Fibroblast of skin of back (primary cell): ENCODE measurements at places on chromosomes 3 and 15.

DNA sequence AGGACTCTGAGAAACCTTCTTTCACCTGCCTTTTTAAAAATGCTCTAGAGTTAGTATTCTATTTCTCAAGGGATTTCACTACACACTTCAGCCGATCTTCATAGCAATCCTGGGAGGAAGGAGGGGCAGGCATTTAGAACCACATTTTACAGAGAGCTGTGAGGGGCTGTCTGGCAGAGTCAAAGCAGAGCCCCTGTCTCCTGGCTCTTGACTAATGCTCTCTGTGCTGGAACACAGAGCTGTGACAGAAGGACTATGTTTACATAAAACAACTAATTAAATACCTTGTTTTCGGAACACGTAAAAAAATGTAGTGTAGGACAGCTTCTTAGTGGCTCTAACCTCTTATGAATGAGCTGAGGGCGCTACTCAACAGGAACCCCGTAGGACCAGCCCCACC lies 7.6 kb upstream of the SPTBN5 start:
- no peak for DNase-seq

GRCh38 chr3:171812811-171813210 lies 2.5 kb upstream of the PLD1 start:
- DNase-seq, result no peak

- DNase-seq, result no peak
These were observed 53.9 kb upstream of the PCSK6 start for GRCh38 chr15:101543431-101543830.

DNA sequence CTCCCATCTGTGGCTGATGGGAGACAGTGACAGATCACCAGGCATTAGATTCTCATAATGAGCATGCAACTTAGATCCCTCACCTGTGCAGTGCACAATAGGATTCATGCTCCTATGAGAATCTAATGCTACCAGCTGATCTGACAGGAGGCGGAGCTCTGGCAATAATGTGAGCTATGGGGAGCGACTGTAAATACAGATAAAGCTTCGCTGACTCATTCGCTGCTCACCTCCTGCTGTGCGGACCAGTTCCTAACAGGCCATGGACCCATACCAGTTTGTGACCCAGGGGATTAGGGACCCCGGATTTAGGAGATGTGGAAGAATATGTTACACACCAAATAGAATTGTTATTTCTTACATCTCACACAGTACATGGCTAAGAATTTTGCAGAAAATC lies 6.7 kb downstream of the ARGFX start:
- DNase-seq, result no peak
